Hypothalamus (tissue), 51 donors: ENCODE measurements at places on chromosomes 7 and 10.

GRCh38 chr7:47066976-47067614, 514.8 kb downstream of the TNS3 start:
- DNase-seq = no peak

DNA sequence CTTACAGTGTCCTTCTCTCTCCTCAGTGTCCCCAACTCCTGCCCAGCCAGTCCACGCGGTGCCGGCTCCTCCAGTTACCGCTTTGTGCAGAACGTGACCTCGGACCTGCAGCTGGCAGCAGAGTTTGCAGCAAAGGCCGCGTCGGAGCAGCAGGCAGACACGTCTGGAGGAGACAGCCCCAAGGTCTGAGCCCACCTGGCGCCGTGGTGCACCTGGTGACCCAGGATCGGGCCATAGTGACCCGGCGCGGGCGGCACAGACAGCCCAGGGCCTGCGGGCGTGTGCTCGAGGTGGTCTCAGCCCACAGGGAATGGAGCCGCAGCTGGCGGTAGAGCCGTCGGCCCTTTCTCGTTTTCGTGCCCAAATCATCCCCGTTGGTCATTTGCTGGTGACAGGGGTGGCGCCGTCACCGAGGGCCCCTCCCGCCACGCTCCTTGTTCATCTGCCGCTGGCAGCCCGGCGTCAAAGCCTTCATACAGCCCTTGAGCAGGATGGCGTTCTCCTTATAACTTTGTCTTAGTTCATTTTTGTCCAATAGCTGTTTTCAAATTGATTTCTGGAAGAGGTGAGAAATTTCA, 20.9 kb upstream of the AP5Z1 start:
- DNase-seq = no peak

DNA sequence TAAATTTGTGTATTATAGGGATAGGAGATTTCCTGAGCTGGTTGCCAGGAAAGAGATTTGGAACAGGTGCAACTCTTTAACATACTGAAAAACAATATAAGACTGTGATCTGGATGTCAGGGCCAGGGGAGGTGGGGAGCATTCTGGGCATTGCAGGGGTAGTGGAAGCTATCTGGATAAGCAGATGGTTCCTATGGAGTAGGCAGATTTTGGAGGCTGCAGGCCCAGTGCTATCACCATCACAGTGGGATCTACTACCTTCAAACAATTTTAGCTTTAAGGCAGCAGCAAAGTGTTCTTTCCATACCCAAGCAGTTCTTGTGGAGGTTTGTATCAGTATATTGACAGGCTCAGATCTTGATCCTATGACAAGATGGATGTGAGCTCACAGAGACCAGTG, 71.1 kb downstream of the ADAM22 start:
- no peak for DNase-seq

DNA sequence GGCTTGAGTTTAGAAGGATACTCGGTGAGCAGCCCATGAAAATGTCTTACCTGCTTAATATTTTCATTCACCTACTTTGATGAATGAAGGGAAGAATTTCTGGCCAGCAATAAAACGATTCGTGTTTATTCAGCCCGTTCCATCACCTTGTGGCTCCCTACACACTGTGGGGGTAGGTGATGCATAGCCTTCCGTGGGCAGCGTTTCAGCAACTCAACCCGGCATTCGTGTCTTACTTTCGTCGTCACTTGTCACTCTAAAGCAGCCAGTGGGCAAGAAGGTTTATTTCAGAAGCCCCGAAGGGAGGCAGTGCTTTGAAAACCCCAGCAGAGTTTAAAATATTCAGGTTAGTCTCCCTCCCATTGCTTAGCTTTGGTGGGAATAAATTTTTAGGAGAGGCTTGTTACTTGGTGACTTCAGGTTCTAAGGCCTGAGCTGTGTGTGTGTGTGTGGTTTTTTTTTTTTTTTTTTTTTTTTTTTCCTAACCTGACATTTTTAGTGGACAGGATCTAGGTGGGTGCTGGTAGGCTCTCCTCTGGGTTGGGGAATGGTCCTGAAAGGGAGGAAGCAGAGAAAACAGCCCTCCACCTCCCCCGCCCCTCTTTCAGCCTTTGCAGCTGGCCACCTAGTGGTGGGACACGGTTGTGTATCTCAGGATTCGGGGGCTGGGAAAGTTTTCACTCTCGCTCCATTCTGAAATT, 1.8 kb downstream of the GRK5 start:
- DNase-seq = peak; percentile 46

DNA sequence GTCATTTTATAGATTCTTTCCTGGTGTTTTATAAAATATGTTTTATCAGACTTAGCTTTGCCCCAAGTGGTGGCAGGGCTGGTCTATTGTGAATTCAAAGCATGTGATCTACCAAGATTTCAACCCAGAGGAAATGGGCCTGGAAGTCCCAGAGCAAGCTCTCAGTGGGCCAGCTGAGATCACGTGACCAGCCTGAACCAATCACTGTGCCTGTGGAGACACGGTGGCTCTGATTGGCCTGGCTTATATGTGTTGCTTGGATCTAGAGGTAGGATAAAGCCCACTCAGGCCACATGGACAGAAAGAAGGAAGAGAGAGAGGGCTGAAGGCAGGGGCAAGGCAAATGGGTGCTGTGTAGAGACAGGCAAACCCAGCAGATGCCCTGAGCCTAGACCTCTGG, 65.5 kb upstream of the GATA3 start:
- DNase-seq = no peak

DNA sequence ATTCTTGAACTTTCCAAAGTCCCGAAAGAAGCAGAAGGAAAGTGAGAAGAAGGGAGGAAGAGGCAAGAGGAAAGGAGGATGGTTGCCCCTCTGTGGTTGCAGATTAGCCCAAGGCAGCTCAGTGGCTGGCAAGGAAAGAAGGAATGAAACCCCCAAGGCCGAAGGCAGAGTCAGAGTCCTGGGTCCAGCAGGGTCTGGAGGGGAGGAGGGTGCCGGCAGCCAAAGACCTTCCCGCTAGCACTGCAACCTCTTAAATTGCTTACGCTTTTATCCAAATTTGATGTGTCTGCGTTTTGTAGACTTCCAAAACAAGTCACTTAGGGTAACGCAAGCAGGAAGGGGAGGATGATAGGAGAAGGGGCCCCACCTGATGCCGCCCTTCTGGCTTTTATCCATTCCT, 7.4 kb upstream of the PFKP start:
- DNase-seq = no peak

- DNase-seq = no peak
Measured at GRCh38 chr10:14163377-14164086, 167.2 kb downstream of the FRMD4A start.

- no peak for DNase-seq
Measured at GRCh38 chr10:90913774-90914420, 7.0 kb downstream of the ANKRD1 start.

- DNase-seq = no peak
Measured at GRCh38 chr10:49153971-49154370, 20.1 kb upstream of the FAM170B start.

- no peak for DNase-seq
Measured at GRCh38 chr7:106848851-106849442, 16.1 kb upstream of the PIK3CG start.

DNA sequence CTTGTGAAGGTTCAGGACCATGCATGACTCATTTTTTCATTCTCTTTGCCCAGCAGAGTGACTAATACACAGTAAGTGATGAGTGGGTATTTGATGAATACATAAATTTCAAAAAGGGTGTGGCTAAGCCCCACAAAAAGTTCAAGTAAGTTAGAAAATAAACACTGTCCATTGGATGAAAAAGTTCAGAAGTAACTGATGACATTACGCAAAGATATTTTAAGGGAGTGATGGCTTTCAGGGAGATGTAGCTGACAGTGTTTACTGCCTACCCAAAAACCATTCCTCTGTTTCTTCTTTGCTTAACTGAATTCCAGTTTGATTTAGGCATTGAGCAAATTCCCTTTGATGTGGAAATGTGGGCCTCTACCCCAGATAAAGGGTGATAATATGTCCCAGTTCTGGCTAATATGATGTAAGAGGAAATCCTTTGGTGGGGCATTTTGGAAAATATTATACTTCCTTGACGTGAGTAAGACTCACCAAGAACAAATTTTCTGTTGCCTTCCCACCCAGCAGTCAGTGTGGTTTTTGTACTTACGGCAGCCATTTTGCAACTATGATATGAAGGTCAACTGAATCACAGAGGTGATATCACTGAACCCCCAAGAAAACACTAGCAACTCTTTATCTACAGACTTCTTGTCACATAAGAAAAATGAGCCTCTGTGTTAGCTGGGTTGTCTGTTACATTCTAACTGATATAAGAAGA, 29.0 kb upstream of the EBLN1 start:
- DNase-seq = no peak
